ENCODE measurements at places on chromosomes 13 and 19.

GRCh38 chr19:12052091-12052496 is 667 bp downstream of the ZNF878 start:
- DNase-seq: no peak

DNA sequence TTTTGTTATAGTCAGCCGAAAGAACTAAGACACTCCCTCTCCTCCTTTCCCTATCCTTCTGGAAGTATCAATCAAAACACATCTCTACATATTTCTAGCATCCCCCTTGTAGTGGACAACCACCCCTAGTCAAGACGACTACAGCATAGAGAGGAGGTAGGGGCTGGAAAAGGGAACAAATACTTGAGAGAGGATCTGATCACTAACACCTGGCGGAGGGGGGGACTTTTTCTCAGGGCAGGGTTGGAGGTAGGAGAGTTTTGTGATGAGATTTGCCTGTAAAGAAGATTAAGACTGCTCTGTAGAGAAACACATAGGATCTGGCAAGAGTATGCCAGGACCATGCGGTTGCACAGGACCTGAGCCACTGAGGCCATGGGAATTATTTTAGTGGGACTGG is 208.1 kb downstream of the SHISA2 start:
- DNase-seq: no peak

DNA sequence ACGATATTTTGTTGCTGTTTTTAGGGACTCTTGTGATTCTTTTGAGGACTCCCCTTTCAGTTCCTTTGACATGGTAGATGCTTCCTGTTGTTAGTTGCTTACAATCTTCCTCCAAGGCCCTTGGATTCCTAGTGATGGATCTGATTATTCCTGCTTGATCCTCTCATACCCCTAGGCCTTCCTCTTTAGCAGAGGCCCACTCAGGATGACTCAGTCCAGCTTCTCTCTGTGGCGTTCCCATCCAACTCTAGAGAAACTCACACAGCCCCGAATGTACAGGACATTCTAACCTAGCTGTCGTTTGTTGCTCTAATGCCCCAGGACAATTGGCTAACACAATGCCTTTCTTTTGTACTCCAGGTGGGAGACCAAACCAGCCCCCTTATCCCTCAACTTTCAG is 191.4 kb downstream of the POSTN start:
- no peak for DNase-seq

- no peak for DNase-seq
These were observed 34.9 kb downstream of the CAB39L start for GRCh38 chr13:49409008-49409407.

- DNase-seq: no peak
These were observed 534.9 kb upstream of the KLF12 start for GRCh38 chr13:74669149-74669548.

DNA sequence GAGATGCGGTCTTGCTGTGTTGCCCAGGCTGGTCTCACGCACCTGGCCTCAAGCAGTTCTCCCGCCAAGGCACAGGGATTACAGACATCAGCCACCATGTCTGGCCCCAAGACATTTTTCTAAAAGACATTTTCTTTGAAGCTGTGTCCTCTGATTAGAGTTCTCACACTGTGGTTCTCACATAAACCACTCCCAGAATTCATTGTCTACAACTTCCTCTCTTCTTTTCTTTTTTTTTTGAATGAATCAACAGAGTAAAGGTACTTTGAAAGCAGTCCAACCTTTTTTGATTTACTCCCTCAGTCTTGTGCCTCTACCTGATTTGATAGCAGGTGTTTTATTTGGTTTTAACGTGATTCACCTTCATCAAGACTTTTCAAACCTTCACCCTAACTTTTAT is 14.3 kb upstream of the SHD start:
- no peak for DNase-seq

- DNase-seq: no peak
These were observed 103.2 kb downstream of the LMO7 start for GRCh38 chr13:75739244-75739868.

Measured in activated CD8-positive, alpha-beta memory T cell treated with anti-CD3 and anti-CD28 coated beads for 4 hours (primary cell).